GM19239 (cell line): ENCODE measurements at places on chromosomes 2 and 18.

DNA sequence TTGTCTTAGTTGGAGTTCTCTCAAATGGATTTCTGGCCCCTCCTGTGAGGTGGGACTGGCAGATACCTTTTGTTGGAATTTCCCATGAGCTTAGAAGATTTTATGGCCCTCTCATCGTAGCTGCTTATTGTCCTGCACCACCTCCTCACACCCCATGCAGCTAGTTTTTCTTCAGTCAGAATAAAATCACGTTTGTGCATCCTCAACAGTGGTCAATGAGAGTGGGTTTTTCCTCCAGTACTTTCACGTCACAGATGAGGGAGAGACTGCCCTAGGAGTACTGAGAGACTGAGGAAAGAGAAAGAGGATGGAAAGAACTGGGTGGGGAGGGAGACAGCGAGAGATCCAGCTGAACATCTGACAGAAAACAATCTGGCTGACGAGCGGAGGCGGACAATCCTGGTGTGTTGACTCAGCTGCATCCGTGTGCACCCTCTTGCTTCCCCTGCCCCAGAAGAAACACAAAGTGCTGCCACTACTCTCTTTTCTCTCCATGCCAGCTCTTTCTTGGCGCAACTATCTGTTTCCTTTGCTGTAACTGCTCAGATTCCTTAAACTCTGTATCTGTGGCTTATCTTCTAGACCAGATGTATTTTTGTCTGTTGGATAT, 7.4 kb downstream of the RAPGEF4 start:
- no peak for DNase-seq

GRCh38 chr18:11909591-11910026, 1.5 kb upstream of the MPPE1 start:
- DNase-seq = no peak

- no peak for DNase-seq
These were observed 29.6 kb downstream of the ARL4C start for GRCh38 chr2:234467289-234467688.

DNA sequence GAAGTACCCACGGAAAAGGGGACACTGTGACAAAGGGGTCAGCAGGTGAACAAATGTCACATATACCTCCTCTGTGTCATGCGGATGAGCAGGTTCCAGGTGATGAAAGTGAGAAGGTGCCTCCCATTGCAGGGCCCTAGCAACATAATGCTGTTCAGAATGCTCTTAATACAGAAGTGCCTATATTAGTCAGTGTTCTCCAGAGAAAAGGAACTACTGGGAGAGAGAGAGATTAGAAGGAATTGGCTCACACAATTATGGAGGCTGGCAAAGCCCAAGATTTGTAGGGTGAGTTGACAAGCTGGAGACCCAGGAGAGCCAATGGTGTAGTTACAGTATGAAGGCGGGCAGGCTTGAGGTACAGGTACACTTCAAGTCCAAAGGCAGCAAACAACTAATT, 98.1 kb upstream of the CDC42EP3 start:
- no peak for DNase-seq

DNA sequence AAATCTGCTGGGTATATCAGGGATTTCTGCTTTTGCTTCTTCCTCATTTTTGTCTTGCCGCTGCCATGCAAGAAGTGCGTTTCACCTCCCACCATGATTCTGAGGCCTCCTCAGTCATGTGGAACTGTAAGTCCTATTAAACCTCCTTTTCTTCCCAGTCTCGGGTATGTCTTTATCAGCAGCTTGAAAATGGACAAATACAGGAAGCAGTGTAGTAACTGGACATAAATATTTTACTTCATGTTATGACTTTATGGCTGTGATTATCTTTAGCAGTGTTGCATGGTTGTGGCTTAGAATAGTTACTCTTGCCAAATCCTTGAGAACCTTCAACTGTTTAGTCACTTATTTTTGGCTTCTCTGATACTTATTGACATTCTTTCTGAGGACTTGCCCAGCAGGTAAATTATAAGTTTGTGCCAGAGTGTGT, 66.2 kb upstream of the DLX2 start:
- no peak for DNase-seq

- no peak for DNase-seq
These were observed 46.4 kb downstream of the ADCY3 start for GRCh38 chr2:24873619-24874018.

DNA sequence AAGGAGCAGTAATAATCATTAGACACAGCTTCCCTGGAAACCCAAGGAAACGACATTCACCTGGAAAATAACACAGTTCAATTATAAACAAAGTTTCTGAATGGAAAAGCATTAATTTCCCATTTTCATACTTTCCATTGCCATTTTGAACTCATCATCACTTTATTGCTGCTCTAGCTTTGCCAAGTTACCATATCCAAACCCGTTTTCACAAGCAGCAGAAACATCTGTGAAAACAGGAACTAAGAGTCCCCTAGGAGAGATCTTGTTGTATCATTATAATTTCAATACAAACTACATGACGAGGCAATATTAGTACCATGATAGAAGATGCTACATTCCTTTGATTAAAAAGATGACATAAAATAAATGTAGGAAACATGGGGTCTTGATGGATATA, 597.0 kb upstream of the NRXN1 start:
- DNase-seq = no peak

DNA sequence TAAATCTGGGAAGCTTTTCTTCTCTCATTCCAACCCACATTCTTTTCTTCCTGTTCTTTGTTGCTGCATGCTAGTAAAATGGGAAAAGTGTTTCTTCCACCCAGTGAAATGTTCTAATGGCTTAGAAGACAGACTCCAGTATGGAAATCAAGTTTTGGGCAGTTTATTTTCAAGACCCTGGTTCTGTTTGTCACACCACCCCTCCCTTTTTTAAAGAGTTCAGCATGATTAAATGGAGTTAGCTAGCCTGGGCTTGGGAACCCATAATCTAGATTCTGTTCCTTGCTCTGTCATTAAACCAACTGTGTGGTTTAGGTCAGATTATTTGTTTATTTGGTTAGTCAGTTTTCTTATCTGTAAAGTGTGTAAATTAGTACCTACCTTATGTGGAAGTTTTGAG, 151.8 kb upstream of the NT5C1B start:
- DNase-seq = no peak

DNA sequence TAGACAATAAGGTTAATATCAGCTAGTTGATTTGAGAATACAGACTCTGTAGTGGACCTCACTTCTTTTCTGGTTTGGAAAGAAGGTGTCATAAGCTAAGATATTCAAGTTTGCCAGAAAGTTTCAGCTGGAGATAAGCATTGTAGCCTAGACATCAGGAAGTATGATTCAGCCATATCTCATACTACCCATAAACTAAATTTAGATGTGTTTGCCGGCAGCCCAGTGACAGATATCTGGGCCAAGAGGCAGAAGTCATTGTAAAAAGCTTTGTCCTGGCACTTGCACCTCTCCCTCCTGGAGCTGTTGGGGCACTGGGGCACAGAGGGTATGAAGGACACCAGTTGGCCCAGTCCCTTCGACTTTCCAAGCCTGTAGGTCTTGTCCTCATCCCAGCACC, 128.0 kb downstream of the EPHA4 start:
- DNase-seq = no peak

DNA sequence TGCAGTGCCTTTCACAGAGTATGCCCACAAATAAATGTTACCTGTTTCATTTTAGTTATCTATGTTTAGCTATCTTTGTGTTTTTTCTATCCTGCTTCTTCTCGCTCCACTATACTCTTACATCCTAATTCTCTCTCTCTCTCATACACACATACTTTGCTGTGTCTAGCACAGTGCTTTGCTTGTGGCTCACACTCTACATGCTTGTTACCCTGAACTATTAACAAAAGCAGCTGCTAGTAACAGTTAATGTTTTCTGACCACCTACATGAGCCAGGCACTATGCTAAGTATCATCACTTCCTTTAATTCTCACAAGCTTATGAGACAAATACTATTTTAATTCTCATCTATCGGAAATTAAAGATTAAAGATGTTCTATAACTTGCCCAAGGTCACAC, 390.5 kb upstream of the HNRNPA3 start:
- no peak for DNase-seq

GRCh38 chr2:173684896-173685459, 280.2 kb downstream of the SP3 start:
- no peak for DNase-seq

GRCh38 chr18:28382215-28382879, 205.4 kb upstream of the CDH2 start:
- no peak for DNase-seq

GRCh38 chr2:191056228-191056627, 42.3 kb upstream of the STAT1 start:
- DNase-seq = no peak

DNA sequence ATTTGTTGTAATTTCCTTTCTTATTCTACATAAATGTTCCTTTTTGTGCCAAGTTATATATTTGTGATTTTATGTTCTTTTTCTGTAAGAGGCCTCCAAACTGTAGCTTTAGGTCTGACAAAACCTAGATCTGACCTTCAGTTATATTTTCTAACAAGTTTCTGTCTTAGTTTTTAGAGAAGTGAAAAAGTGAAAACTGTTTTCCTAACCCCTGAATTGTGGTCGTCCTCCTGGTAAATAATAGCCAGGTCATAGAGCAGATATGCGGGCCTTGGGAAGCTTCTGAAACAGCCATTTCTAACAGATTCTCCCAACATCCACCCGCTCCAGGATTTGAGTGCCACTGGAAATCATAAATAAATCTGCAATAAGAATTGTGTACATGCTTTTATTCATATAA, 398.4 kb upstream of the CWC22 start:
- no peak for DNase-seq

DNA sequence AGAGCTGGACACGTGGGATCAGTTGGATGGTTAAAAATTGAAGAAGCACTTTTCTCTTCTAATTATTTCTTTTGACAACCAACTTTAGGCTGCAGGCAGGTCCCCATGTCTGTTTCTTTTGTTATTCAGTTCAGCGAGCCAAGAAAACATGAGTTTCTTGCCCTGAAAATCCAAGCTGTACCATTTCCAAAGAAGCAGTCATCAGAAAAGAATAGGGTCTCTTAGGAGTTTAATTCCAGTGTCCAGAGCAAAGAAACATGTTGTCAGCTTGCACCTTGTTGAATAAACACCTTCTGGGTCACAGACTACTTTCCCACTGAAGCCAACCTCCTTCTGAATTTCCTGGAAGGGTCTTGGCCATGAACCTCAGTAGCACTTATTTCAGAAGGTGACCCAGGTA, 170.5 kb upstream of the COPS8 start:
- DNase-seq = no peak

DNA sequence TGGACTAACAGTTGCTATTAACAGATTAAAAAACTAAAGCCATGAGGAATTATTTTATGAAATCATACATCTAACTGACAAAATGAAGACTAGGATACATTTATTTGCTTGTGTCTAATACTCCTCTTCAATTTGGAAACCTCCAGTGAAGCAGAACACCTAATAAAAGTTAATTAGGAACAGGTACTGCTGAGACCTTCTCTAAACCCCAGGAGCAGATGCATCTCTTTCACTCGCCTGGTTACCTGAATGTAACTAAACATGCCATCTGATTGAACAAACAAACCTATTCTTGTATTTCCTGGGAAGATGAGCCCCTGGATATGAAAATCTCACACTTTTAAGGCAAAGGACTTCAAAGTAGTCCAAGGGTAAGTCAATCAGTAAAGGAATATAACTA, 898.2 kb downstream of the NRXN1 start:
- no peak for DNase-seq

GRCh38 chr2:241225983-241226382, 37.5 kb downstream of the ANO7 start:
- DNase-seq = no peak

DNA sequence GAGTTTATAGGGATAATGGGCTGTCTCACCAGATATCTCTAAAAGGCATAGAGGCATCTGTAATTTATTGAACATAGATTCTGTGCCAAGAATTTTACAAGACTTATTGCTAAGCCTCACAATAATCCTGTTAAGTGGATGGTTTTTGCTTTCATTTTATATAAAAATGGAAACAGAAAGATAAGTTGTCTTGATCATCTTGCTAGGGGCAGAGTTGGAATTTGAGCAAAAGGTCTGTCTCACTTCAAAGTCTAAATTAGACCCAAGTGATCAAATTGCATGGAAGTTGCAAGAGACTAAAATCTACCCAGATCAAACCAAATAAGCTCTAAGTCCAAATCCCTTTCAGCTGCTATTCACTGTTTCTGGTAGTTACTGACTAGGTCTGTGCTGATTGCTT, 95.3 kb upstream of the SOX11 start:
- no peak for DNase-seq

DNA sequence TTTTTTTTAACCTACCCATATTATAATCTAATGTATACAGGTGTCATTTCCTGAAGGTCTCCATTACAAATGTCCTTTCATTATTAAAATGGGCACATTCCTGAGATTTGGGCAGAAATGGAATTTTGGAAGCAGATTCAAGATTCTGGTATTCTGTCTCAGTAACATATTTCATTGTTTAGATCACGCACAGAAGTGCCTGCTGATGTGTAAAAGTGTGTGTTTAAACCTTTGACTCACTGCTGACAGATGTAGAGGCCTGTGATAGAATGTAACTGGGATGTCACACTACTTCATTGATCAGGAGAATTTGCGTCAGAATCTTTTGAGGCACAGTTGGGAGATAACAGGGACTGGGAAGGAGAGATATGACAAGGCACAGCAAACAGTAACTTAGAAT, 276.8 kb upstream of the EPAS1 start:
- no peak for DNase-seq

- DNase-seq = no peak
These were observed 457.2 kb downstream of the PIK3C3 start for GRCh38 chr18:42412281-42412680.

DNA sequence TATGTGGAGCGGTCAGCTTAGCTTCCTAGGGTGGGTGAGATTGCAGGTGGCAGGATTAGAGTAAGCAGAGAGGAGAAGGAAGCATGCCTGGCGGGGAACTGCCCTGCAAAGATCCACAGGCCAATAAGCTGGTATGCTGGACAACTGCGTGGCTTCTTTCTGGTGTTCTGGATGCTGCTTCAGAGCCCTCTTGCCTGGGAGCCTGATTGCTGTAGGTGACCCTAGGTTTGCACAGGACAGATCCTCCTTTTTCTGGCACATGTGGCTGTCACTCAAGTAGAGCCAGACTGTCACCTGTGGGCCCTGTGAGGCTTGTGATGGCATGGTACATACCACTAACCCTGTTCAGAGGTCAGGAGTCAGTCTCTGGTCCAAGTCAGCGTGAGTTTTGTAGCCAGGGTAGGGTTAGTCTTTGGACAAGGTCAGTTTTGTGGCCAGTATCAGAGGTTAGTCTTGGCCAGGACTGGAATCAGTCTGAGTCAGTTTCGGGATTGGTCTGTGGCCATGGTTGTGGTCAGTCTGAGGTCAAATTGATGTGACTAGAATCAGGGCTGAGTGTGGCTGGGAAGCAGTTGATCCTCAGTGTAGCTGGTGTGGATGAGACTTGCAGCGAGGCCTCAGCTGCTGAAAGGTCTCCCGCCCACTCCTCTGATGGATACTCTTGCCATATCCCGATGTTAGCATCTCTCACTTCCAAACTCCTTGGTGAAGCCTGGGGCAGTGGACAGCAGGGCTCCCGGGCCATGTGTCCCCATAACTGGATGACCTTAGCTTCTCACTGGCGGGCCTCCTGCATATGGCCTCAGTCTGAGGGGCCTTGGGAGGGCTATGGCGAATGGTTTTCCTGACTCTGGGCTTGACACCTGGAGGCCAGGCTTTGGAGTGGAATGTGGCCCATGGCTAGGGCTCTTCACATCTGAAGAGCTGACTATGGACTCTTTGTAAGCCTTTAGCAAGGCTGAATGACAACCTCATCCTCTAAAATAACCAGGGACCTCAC, 260.5 kb downstream of the DYSF start:
- no peak for DNase-seq

- DNase-seq = no peak
These were observed 36.1 kb downstream of the HDLBP start for GRCh38 chr2:241279413-241279812.
